Muscle of leg (tissue), 16 donors: ENCODE measurements at places on chromosomes 7 and 10. TPM values are rescaled to one million over a fixed set of nuclear protein-coding genes. Genes with fewer than 3 reads are reported as not detected.

DNA sequence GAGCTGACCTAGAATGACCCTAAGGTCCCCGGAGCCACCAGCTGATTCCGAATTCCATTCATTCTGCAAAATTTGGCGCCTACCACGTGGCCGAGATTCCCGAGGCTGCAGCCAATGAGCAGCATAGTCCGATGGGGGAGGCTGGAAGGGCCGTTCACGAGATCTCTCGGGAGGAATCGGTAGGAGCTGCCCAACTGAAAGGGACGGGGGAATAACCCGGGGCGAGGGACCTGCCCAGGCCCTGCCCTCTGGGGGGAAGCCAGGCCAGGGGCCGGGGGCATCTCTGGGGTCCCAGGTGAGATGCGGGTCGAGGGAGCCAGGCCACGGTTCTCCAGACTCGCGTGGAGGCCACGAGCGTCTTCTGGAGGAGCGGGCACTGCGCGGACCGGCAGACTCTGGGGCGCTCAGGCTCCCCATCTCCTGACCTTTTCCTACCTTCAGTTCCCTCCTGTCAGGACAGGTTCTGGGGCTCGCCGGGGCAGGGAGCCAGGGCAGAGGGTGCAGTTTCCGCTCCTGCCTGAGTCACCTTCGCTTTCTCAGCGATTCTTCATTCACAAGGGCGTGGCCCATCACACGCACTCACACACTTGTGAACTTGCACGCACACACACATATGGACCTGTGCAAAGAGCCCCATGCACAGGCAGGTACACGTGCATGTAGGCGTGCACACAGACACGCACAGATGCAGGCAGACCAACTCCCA, 173.4 kb downstream of the RNF216 start:
- DNase-seq = no peak

DNA sequence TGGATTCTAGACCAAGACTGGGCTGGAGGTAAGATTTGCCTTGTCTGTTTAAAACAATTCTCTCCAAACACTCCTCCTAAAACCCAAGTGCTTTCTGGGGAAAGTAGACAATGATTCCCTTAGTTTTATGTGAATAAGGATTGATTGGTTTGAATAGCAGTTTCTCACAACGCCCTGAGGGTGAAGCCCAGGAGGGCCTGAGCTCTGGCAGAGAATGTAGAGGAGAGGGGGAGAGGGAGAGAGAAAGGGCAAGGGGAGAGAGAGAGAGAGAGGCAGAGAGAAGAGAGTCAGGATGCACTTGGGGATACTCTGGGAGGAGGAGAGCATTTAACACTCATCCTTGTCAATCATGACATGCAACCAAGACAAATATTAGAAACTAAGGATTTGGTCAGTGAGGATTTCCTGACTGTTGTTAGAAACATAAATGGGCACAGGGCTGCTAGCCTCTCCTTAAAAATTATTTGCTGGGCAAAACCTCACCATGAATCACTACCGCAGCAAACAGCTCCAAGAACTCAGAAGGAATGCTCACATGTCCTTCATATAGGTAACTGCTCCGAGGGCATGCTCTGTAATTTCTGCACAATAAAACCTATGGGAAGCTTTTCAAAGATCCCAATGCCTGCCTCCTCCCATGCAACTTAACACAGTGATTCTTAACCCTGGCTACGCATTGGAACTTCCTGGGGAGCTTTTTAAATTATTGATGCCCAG, 55.2 kb upstream of the RAPGEF5 start:
- no peak for DNase-seq

GRCh38 chr7:99631295-99632109, 14.8 kb downstream of the ZSCAN25 start:
- peak; percentile 24 for DNase-seq

GRCh38 chr10:111473361-111473760, 396.5 kb downstream of the ADRA2A start:
- DNase-seq = no peak

- peak; percentile 76 for DNase-seq
Measured at GRCh38 chr7:26090927-26091519, 61.0 kb upstream of the NFE2L3 start.

Gene ARMC10
- polyA plus RNA-seq = 21.3 TPM

Gene CTAGE8
- polyA plus RNA-seq = 0.38 TPM
